Fibroblast of mammary gland (primary cell): ENCODE measurements at places on chromosomes 7 and 10.

DNA sequence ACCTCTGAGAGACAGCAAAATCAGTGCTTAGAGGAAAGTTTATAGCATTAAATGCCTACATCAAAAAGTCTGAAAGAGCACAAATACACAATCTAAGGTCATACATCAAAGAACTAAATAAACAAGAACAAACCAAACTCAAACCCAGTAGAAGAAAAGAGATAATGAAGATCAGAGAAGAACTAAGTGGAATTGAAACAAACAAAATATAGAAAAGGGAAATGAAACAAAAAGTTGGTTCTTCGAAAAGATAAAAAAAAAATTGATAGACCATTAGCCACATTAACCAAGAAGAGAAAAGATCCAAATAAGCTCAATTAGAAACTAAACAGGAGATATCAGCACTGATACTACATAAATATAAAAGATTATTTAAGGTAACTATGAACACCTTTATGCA lies 280.0 kb upstream of the NRG3 start:
- no peak for DNase-seq

DNA sequence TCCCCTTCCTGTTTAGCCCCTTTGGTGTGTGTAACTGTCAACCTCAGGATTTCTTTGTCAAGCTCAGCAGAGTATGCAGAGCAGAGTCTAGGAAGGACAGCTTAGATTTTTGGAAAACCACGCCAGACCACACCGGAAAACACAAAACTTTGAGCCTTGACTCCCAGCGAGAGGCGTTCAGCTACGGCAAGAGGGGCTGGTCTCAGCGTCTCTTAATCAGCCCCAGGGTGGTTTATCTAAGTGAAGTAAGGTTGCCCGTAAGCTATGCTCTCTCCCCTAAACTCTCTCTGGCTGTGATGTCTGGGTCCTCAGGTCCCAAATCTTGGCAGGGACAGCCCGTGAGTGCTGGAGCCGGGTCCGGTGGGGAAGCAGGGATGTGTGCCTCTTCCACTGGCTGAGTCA lies 230.9 kb downstream of the KLF6 start:
- DNase-seq = no peak

GRCh38 chr10:96261930-96262329 lies 9.4 kb downstream of the BLNK start:
- no peak for DNase-seq

- no peak for DNase-seq
These were observed 6.6 kb downstream of the AFAP1L2 start for GRCh38 chr10:114397651-114398145.

DNA sequence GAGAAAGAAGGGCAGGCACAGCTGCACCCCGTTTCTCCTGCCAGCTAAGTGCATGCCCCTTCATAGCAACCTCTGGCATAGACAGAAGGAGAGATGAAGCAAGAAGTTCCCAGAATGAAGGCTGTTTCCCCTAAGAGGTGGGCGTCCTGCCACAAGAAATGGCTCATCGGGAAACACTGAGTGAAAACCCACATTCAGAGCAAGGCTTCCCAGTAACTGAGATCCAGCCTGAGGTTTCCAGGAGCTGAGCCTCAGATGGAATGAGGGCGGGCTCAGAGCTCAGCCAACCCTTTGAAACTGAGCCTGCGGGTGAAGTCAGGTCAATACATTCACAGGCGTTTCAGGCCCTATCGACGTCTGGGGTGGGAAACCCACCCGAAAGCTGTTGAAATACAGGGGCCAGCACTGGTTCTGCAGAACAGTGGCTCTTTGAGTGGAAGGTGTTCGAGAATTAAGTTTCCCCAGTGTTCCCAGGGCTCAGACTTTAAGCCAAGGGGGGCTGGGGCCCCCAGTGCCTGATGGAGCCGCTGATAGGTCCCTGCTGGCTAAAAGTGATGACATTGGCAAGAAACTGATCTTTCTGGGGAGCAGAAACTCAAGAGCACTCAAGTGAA lies 510.2 kb downstream of the RPS24 start:
- DNase-seq = peak; percentile 96

- no peak for DNase-seq
These were observed 49.5 kb downstream of the PIK3AP1 start for GRCh38 chr10:96670786-96671185.

GRCh38 chr10:125407000-125407502 lies 246.7 kb upstream of the CTBP2 start:
- DNase-seq = peak; percentile 72

- no peak for DNase-seq
These were observed 41.5 kb downstream of the PSPH start for GRCh38 chr7:56009695-56010094.
